ENCODE measurements at places on chromosomes 2 and 18. TPM values are rescaled to one million over a fixed set of nuclear protein-coding genes. Genes with fewer than 3 reads are reported as not detected.

- H3K27ac ChIP-seq: no peak overlapping the region
- H3K4me1 ChIP-seq: no peaks in the 10 kb centered on the region
- H3K27me3 ChIP-seq: no peaks in the 10 kb centered on the region
- no peak overlapping the region for H3K4me3 ChIP-seq
These were observed 20.9 kb downstream of the BOD1L2 start for GRCh38 chr18:57167617-57168308.

- DNase-seq: no peak
- H3K36me3 ChIP-seq: no peaks in the 10 kb centered on the region
- no peaks in the 10 kb centered on the region for H3K4me1 ChIP-seq
- no peak overlapping the region for H3K27ac ChIP-seq
- no peaks in the 10 kb centered on the region for H3K27me3 ChIP-seq
These were observed 359.7 kb downstream of the MBD2 start for GRCh38 chr18:53864770-53865169.

DNA sequence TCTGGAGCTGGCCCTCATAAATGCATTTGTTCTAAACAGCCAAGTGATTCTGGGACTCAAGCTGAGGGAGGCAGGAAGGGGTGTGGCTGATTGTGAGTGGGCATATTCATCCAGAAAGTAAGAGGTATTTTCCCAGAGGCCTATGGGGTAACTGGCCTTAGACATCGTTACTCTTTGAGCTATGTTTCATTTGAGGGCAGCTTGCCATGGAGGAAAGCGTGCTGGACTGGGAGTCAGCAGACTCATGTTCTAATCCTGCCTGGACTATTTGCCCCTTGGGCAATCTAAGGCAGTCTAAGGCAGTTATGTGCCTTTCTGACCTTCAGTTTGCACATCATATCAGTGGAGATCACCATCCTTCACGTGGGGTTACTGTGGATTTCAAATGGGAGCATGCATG is 93.5 kb upstream of the SLC14A2 start:
- no peaks in the 10 kb centered on the region for H3K36me3 ChIP-seq
- H3K27me3 ChIP-seq: no peaks in the 10 kb centered on the region
- DNase-seq: no peak
- H3K27ac ChIP-seq: no peak overlapping the region
- H3K4me1 ChIP-seq: no peaks in the 10 kb centered on the region

Gene MEP1B
- 0.08 TPM for total RNA-seq

GRCh38 chr2:207073801-207074678 is 91.7 kb downstream of the KLF7 start:
- H3K4me3 ChIP-seq: no peak overlapping the region
- H3K36me3 ChIP-seq: no peaks in the 10 kb centered on the region
- no peaks in the 10 kb centered on the region for H3K4me1 ChIP-seq
- peak overlapping the region; percentile 25 for H3K27ac ChIP-seq

- H3K27me3 ChIP-seq: no peaks in the 10 kb centered on the region
- no peaks in the 10 kb centered on the region for H3K4me1 ChIP-seq
- no peak overlapping the region for H3K4me3 ChIP-seq
- H3K36me3 ChIP-seq: no peaks in the 10 kb centered on the region
These were observed 226.1 kb upstream of the APCDD1 start for GRCh38 chr18:10228326-10228725.

- no peaks in the 10 kb centered on the region for H3K36me3 ChIP-seq
- H3K4me3 ChIP-seq: no peak overlapping the region
- no peaks in the 10 kb centered on the region for H3K4me1 ChIP-seq
- DNase-seq: no peak
These were observed 25.6 kb upstream of the PMAIP1 start for GRCh38 chr18:59874166-59874565.

GRCh38 chr2:99520813-99521212 is 31.0 kb upstream of the REV1 start:
- DNase-seq: no peak
- H3K27ac ChIP-seq: no peak overlapping the region
- no peaks in the 10 kb centered on the region for H3K36me3 ChIP-seq
- H3K4me3 ChIP-seq: no peak overlapping the region
